ENCODE measurements at places on chromosomes 13 and 19.

DNA sequence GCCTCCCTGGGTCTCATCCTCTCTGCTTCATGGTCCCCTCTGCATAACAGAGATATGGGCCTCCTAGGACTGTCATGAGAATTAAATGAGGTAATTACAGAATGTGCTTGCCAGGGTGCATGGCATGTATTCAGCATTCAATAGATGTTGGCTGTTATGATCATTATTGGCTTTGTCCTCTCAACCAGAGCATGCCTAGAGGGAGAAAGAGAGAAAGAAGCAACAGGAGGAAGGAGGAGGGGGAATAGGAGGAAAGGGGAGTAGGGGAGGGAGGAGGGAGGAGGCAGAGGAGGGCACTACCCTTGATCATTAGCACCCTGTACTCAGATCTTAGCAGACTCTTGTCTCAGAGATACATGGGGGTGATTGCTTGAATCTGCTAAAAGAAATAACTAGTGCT is 41.0 kb upstream of the SIAH3 start:
- no peak for DNase-seq

GRCh38 chr13:47858042-47859025 is 142.7 kb downstream of the SUCLA2 start:
- no peak for DNase-seq

GRCh38 chr13:110382229-110382628 is 75.1 kb downstream of the COL4A2 start:
- no peak for DNase-seq

DNA sequence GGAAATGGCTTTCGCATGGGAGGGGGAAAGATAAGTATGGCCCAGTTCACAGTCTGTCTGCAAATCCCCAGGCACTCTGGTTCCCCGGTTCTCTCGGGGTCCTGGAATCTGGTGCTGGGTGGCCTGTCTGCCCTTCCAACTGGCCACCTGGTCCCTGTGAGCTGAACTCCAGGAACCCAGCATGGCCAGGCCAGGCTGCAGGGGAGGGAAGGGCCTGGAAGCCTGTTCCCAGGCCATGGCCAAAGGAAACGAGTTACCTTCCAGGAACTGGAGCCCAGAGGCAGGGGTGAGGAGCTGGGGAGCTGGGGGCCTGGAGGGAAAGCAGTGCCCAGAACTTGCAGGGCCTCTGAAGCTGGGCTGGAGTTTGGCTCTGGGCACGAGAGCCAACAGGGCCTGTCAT is 19.1 kb upstream of the PNMA8C start:
- DNase-seq, result no peak

DNA sequence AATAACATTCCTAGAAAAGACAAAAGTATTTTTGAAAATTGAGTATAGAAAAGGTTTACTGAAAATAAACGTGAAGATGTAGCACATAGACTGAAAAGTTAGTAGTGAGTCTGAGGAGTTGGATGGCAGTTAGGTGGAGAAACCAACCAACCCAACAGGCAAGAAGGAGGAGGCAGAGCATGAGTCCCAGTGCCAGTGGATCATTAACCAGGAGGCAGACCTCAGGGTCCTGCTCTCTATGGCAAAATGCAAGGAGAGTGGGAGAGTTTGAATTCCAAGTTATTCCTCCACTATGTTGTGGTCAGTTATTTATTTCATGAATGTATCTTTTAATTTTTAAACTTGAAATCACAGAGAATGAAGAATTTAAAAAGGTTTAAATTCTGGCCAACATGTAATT is 446.4 kb downstream of the GPC6 start:
- no peak for DNase-seq
